ENCODE measurements at places on chromosomes 16 and 17.

- DNase-seq, result no peak
These were observed 18.8 kb upstream of the MMD start for GRCh38 chr17:55440391-55440790.

DNA sequence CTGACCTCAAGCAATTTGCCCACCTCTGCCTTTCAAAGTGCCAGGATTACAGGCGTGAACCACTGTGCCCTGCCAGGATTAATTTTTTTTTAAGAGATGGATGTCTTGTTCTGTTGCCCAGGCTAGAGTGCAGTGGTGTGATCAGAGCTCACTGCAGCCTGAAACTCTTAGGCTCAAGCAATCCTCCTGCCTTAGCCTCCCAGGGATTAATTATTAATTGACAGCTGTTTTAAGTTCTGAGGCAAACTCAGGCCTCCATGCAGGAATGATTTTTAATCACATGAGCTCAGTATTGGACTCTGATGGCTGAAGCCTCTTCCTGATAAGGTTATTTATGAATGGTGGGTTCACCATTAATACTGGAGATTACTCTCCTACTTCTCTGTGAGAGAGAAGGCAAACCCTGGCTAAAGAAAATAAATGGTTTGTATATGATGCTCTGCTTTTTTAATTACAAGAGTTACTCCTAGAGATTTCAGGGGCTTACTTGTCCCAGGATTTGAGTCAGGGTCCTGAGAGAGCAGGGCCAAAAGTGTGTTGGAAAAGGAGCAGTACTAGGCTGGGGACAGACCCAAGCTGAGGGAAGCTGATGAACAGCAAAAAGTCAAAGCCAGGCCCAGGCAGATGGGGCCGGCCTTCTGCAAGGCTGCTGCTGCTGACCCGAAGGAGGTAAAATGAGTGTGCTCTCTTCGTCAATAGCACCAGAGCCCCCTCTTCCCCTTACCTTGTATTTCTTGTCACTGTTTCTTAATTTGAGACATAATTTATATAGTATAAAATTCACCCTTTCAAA is 56.9 kb upstream of the HAS3 start:
- no peak for DNase-seq

DNA sequence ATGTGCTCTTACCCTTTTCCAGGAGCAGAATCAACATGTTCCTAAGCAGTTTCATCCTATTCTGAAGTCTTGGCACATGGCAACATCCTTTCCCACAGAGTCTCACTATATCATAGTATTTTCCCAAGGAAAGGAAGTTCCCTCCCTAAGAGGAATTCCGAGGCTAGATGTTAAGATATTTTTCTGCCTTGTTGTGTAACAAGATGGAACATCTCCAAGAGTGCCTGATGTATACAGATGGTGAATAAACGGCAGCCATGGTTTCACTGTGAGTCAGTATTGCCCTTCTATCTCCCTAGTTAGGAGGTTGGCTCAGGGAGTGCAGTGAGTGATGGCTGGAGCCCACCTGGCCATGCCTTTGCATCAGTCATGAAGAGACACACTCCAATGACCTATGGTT is 48.2 kb downstream of the SPACA3 start:
- no peak for DNase-seq

DNA sequence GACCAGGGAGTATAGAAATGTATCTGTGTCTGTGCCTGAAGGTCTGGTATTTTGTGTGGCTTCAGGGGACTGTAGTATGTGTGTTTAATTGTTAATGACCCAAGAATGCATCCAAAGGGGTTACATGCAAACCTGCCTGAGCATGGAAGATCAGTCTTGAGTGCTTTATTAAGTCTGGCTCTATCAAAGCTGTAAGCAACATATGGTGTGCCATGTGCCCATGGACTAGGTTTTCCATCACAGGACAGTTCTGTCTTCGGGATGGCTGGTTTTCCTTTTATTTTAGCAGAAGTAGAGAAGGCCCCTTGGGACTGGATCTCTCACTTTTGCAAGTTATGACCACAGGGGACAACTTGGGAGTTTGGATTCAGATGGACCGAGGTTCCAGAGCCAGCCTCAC is 18.2 kb downstream of the RBFOX1 start:
- no peak for DNase-seq

- DNase-seq, result no peak
These were observed 168.5 kb downstream of the KATNIP start for GRCh38 chr16:27718201-27719105.

GRCh38 chr17:44965481-44966234 is 2.4 kb downstream of the C1QL1 start:
- DNase-seq, result no peak

- DNase-seq, result peak; percentile 69
These were observed 354.1 kb downstream of the SEC14L1 start for GRCh38 chr17:77494664-77495435.

DNA sequence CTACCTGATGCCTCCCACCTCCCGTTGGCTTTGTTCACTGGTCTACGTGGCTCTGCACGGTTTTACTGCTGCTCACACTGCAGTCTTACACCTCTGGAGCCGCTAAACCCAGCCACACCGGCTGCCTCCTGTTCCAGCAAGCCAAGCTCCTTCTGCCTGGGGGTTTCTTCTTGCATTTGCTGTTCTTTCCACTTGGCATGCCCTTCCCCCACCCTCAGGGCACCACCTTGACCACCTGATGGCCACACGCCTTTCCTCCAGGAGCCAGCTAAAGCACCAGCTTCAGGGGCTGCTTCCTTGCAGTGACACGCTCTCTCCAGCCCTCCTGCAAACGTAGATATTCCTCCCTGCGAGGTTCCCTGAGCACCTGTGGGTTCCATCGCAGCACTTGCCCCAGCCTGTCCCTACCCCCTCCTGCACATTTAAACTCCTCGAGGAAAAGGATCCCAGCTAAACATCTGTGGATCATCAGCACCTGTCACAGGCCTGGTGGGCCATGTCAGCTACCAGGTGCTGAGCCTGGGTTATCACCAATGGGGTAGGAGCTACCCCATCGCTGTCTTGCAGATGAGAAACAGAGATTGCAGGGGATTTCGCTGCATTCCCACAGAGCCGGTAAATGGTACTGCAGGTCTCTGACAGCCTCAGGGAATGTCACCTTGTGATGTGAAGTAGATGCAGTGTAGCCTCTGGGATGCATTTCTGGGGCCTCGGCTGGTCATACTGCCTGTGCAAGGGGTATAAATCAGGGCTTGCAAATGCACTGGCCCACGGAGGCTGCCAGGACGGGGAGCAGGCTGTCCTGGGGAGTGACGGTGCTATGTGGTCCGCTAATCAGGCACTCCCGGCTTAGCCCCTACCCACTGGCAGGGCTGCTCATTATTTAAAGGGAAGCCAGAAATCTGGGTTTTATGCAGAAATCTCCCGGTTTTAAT is 285.2 kb downstream of the CPPED1 start:
- no peak for DNase-seq

GRCh38 chr16:79158337-79158736 is 442.2 kb downstream of the MAF start:
- no peak for DNase-seq

DNA sequence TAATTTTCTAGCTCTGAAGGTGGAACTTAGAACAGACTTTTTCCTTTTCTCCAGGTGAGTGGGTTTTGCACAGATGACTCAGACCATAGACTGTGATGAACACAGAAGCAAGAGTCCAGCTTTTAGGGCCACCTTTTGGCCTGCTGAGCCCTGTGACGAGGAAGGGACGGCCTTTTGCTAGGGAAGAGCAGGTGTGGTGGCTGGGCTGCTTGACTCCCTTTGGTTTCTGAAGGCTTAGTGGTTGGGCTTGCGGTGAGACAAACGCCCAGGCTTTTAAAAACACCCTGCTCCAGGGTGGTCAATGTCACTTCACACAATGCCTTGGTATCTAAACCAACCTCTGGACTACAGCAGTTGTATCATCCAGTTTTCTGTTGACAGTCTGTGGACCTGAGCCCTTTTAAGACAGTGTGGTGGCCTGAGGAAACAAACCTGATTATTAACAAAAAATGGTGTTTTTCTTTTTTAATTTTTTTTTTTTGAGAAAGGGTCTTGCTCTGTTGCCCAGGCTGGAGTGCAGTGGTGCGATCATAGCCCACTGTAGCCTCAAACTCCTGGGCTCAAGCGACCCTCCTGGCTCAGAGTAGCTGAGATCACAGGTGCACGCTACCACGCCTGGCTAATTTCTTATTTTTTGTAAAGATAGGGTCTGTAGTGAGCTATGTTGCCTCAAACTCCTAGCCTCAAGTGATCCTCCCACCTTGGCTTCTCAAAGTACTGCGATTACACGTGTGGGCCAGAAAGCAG is 134.0 kb downstream of the SNX29 start:
- no peak for DNase-seq

DNA sequence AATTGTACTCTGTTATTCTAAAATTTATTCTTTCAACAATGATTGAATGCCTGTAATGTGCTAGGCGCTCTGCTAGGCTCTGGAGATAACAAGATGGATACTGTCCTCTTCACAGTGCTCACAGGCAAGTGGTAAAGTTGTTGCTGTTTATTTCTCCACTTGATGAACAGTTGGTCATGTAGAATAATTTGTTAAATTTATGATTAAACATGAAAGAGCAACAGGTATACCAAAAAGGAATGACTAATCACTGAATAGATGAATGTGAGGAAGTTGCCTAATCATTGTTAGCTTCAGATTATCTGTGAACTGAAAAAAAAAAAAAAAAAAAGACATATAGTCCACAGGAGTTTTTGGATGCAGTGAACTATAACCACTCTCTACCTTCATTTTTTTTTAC is 62.3 kb downstream of the NFATC3 start:
- no peak for DNase-seq

GRCh38 chr17:79573196-79573896 is 37.5 kb downstream of the RBFOX3 start:
- DNase-seq, result no peak

DNA sequence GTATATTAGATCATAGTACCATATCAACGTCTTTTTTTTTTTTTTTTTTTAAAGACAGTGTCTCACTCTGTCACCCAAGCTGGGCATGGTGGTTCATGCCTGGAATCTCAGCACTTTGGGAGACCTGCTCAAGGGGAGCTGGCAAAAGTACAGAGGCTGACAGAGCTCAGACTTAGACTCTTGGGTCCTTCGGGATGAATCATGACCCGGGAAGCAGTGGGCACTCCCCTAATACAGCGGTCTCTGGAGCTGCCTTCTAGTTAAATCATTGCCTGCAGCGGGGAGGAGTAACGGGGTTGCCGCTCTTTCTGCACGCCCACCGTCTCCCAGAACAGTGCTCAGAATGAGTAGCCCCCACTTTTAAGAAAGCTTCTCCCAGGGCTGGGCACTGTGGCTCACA is 174.4 kb downstream of the CPPED1 start:
- DNase-seq, result no peak
